HCT116 (cell line): ENCODE measurements at places on chromosomes 4 and X.

DNA sequence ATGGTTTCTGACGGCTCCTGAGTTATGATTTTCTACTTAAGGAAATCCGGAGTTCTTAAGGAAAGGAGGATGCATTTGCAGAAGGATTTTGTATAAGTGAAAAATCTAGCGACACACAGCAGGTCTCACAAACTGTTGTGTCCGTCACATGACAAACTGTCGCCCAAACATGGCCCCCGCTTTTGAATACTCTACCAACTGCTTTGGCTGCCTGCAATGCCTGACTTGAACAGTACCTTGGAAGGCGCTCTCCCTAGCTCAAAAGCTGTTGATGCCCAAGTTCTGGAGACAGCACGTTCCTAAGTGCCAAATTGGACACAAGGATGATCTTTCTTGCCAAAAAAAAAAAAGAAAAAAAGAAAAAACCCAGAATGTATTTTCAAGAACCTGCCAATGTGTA is 103.2 kb downstream of the ENPP6 start:
- DNase-seq, result no peak

DNA sequence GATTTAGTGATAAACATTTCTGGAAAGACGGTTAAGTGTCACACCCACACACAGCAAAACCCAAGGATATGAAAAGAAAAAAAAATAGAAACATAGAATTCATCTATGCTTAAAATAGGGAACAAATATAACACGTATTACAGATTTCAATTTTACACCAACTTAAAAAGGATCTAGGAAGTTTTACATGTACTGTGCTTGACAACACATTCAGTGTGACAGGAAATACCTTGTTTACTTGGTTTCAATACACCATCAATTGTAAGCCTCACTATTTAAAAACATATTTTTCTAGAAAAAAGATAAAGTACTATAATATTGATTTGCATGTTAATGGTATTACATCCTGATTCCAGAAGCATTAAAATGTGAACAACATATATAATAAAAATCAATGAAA is 77.0 kb upstream of the SPRY1 start:
- DNase-seq, result no peak

GRCh38 chrX:27823812-27824211 is 16.0 kb downstream of the MAGEB10 start:
- no peak for DNase-seq

DNA sequence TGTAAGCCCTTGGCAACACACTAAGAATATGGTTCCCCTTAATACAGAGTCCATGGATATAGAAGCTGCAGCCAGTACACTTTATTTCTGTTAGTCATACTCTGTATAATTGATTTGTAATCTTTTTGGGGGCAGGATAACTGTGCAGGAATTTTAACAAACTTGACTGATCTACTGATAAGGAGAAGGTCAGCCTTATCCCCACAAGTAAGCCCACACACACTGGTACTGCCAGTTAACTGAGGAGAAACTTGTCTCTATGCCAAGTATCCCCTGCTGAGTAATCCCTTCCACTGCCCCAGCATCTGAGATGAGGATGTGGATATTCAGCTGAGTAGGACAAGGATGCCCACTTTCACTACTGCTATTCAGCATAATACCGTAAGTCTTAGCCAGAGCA is 154.9 kb upstream of the CXXC4 start:
- no peak for DNase-seq

- DNase-seq, result no peak
Observed at GRCh38 chr4:146793727-146794126, 151.9 kb downstream of the TTC29 start.

GRCh38 chrX:42442745-42443144 is 335.2 kb downstream of the PPP1R2C start:
- DNase-seq, result no peak

DNA sequence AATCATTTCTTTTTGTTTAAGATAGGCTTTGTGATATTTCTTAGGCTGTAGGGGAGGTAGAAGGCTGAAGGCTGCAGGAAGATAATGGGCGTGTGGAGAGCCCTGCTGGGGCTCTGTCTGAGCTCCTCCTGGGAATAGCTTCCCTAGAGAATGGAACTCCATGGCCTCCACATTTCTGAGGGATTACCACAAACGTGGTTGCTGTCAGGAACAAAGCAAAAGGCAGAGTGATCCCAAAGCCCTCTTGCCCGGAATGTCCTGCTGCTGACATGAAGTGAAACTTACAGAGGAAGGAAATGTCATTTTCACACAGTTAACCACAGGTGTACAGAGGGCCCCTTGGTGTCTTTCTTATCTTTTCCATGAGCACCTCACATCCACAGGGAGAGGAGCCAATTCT is 89.3 kb downstream of the DDIT4L start:
- DNase-seq, result no peak

DNA sequence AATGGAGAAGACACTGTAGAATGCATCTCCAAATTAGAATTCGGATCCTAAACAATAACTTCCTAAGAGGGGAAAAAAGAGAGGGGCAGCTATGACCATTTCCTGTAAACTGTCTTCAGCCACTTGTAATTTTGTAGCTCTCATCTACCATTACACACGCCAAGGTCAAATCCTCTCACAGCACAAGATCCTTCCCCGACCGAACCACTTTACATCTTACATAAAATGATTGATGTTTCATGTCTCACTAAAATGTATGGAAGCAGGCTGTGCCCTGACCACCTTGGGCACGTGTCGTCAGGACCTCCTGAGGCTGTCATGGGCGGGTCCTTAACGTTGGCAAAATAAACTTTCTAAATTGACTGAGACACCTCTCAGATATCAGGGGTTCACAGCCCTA is 24.1 kb upstream of the PBDC1 start:
- no peak for DNase-seq

- no peak for DNase-seq
Observed at GRCh38 chrX:85573801-85574200, 194.3 kb upstream of the POF1B start.

- DNase-seq, result no peak
Observed at GRCh38 chr4:123624959-123625358, 228.4 kb downstream of the SPRY1 start.

- no peak for DNase-seq
Observed at GRCh38 chrX:10725071-10725470, 104.7 kb upstream of the MID1 start.

DNA sequence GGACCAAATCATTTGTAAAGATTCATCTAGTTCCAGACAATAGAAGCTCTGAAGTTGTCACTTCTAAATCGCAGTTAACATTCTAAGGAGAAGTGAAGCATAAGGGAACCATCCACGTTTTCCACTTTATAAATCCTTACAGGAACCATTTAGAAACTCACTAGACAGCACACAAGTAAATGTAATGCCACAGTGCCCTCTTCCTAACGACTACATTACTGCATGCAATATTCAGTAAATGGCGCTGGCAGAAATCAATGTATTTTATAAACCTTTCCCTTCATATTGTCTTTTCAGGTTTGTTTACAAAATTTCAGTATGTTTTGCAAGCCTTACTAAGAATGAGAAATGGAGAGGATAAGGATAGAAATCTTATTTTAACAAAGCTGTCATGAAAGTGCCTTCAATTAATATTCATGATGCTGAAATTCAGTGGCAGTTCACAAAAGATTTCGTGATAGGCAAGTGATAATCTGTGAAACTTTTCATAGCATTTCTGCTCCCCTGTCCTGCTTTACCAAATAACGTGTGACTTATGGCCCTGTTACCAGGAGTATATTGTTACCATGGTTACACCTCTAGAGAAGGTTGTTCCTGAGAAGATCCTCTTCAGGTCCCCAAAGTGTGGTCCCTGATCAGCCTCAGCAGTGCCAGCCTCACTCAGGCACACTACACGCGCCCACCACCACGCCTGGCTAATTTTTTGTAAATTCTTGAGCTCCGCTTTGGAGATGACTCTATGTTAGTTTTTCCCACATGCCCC is 54.2 kb downstream of the TMA16 start:
- DNase-seq, result no peak

GRCh38 chrX:103999234-103999633 is 14.3 kb downstream of the H2BW1 start:
- DNase-seq, result no peak

- no peak for DNase-seq
Observed at GRCh38 chrX:135395064-135395463, 26.7 kb upstream of the SMIM10L2A start.

- no peak for DNase-seq
Observed at GRCh38 chr4:119679251-119679650, 50.6 kb upstream of the PDE5A start.

- no peak for DNase-seq
Observed at GRCh38 chr4:18401868-18402267, 380.3 kb upstream of the LCORL start.

DNA sequence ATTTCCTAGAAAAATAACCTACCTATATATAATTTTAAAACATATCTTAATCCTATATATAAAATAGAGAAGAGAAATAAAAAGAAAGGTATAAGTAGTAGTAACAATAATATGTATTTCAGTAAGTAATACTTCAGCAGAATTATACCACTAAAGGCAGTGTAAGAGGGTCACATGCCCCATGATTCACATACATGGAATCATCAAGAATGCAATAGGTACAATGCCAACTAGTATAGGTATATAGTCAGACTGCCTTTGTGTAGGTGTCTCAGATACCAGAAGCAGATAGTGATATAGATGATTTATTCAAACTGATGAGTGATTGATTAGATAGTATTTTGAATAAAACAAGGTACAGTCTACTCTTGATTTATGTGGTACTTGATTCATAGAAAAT is 9.4 kb downstream of the AIMP1 start:
- DNase-seq, result no peak

GRCh38 chr4:185115827-185116232 is 27.2 kb upstream of the SLC25A4 start:
- DNase-seq, result no peak

DNA sequence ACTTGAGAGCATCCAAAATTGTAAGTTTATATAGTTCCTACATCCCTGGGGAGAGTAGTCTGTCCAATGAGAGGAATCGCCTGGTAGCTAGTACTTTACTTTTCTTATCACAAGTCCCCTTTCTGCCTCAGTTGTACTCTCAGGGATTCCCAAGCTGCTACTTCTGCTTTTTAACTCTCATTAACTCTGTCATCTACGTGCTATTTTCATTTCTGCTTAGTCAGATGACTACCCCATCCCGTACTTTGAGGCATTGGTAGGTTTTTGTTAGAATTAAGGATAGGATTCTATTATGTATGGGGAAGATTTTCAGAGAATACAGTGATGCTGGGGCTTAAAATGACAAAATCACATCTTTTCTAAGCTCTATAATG is 24.7 kb downstream of the RBPJ start:
- DNase-seq, result no peak

GRCh38 chrX:115968436-115969252 is 201.9 kb upstream of the AGTR2 start:
- DNase-seq, result peak; percentile 63
